Spinal cord (tissue), 10 donors: ENCODE measurements at places on chromosomes 3 and 15.
A peak's percentile ranks its signal among the peaks of the same experiment; 100 is the strongest.

DNA sequence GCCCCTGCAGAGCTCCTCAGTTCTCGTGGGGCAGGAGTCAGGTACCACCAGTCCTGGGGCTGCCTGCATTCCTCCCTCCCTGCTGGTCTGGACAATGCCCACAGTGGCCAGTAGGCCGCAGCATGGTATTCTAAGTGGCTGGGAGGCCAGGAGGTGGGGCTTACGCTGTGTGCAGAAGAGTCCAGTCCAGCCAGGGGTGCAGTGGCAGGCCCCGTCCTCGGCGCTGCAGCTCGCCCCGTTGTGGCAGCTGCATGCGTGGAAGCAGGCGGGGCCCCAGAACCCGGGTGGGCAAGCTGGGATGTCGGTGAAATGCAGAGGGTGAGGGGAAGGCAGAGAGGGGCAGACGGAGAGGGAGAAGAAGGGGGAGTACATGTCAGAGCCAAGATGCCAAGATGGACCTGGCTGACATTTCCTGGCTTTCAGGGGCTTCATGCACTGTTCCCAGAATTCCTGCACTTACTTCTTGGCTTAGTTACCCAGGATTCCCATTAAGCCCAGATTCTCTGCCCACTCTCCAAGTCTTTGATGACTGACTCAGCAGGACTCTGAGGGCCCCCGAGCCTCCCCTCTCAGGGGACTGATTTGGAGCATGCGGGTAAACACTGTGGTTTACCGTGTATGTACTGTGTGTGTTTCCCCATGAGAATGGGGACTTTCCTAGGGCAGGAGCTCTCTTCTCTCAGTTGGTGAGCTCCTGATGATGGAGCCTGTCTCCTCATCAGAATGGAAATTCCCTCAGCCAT lies 47.5 kb downstream of the RAB11A start:
- peak; percentile 43 for DNase-seq

GRCh38 chr3:47404955-47405790 lies 24.4 kb downstream of the PTPN23 start:
- DNase-seq, result peak; percentile 86

DNA sequence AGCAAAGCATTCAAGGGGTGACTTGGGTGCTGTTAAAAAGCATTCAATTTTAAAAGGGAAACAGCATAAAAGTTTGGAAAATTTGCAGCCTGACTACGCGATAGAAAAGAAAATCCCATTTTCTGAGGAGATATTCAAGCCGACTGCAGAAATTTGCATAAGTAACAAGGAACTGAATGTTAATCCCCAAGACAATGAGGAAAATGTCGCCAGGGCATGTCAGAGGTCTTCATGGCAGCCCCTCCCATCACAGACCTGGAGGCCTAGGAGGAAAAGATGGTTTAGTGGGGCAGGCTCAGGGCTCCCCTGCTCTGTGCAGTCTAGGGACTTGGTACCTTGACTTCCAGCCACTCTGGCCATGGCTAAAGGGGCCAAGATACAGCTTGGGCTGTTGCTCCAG lies 93.1 kb downstream of the ISL2 start:
- no peak for DNase-seq

DNA sequence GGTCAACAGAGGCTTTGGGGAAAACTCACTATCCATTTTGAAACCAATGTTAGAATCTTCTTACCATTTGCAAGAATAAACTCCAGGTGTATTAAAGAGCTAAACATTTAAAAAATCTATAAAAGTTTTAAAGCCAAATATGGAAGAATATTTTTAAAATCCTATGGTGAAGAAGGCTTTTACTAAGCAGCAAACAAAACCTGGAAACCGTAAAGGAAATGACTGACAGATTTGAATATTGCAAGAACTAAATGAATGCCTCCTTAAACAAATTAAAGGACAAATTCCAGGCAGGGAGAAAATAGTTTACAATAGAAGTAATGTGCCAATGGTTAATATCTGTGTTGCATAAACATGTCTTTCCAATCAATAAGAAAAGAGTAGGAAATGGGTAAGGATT lies 68.1 kb downstream of the KLF15 start:
- no peak for DNase-seq

GRCh38 chr3:104907507-104907906 lies 459.2 kb upstream of the ALCAM start:
- DNase-seq, result no peak

GRCh38 chr3:194205675-194206133 lies 69.8 kb downstream of the HES1 start:
- no peak for DNase-seq

DNA sequence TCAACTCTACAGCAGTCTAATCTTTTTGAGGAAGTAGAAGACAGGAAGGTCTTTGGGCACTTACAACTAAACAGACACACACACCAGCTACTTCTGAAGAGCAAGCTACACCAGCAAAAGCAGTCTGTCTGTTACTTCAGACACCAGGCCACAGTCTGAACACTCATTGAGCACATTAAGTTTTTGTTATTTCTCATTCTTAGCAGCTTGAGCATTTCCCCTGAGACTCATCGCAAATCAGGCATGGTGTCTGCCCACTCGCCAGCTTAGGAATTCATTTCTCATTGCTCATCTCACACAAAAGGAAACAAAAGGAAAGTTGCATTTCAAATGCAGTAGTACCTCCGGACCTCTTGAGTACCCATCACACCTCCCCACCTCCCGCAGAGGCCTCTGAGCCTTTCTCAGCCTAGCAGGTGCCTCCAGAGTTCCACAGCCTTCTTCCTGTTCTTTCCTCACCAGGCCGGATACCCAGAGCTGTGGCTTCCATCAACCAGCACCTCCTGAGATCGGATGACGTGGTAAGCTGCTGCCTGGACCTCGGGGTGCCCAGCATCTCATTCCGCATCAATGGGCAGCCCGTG lies 302.0 kb downstream of the RYR3 start:
- no peak for DNase-seq

GRCh38 chr3:73786321-73786807 lies 161.6 kb upstream of the PDZRN3 start:
- no peak for DNase-seq

DNA sequence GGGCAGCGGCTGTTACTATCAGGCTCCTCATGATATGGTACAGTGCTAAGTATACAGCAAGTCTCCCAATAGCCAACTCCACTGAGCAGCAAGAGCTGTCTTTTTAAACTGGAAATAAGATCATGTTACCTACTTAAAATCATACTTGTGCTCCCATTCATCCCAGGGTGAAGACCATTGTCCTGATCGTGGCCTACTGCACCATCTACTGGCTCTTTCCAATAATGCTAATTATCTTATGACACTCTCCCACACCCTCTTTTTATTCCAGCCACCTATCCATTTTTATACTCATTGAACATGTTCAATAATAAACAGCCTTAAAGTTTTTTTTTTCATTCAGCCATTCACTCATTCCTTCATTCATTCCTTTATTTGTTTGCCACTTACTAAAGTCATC lies 117.7 kb downstream of the GBE1 start:
- no peak for DNase-seq

GRCh38 chr15:83015361-83015760 lies 3.9 kb upstream of the C15orf40 start:
- DNase-seq, result no peak

- no peak for DNase-seq
Measured at GRCh38 chr3:13064159-13064868, 8.9 kb downstream of the IQSEC1 start.

GRCh38 chr3:171364500-171364899 lies 95.7 kb downstream of the TNIK start:
- DNase-seq, result no peak

- DNase-seq, result no peak
Measured at GRCh38 chr3:119524931-119525662, 26.8 kb downstream of the TIMMDC1 start.

GRCh38 chr15:70278644-70279043 lies 180.9 kb upstream of the TLE3 start:
- no peak for DNase-seq
